ENCODE measurements at places on chromosomes 2 and 18.

GRCh38 chr2:73257425-73258125, 23.5 kb downstream of the CCT7 start:
- DNase-seq = no peak

DNA sequence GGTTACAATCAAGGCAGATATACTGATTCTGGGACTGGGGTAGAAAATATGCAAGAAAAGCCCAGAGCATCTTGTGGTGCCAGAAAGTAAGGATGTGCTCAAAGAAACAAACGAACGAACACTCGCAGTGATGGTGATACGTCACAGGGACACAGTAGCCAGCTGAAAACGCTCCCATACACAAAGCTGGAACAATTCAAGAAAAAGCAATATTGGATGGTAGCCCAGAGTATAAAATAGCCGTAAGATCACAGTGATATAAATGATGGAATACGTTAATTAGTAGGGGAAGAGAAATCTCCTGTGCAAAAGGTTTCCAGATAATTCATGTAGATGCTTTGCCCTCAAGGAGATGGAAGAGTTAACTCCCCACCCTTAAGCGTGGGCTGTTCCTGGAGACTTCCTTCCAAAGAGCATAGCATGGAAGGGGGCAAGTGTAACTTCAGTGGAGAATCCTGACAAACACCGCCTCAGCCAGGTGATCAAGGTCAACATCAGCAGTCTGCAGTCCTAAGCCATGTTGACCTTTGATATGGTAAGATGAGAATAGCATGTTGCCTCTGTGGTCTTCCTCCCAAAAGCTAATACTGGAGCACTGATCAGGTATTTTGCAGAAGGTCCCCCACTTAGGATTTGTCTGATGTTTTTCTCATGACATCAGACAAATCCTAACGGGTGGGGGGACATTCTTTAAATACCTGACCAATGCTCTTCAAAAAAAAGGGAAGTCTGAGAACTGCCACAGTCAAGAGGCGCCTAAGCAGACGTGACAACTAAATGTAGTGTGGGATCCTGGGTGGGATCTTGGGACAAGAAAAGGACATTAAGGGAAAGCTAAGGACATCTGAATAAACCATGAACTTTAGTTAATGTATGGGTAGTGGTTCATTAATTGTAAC, 99.0 kb downstream of the NCK2 start:
- DNase-seq = no peak

DNA sequence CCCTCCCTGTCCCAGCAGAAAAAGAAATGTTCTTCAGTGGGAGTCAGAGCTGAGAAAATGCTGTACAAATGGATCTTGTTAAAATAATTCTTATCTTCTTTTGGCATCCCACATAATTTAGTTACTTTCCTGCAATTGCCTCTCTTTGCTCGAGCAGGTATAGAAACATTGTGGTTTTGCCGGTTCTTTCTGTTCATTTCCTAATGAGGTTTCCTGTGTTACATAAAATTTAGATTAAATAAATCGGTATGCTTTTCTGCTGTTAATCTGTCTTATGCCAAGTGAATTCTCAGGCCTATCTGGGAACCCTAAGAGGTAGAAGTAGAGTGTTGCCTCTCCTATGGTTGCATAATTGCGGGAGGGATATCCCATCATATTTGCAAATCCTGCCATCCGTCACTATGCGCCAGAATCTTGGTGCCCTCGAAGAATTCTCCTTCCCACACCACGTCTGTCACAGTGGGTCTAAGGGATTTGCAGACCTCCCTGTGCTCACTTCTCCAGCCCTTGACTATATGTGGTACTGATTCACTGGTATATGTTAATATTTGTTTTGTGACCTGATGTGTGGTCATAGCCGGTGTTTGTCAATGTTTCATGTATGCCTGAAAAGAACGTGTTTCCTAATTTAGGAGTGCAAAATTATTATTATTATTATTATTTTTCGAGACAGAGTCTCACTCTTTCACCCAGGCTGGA, 12.2 kb upstream of the HDAC4 start:
- no peak for DNase-seq

DNA sequence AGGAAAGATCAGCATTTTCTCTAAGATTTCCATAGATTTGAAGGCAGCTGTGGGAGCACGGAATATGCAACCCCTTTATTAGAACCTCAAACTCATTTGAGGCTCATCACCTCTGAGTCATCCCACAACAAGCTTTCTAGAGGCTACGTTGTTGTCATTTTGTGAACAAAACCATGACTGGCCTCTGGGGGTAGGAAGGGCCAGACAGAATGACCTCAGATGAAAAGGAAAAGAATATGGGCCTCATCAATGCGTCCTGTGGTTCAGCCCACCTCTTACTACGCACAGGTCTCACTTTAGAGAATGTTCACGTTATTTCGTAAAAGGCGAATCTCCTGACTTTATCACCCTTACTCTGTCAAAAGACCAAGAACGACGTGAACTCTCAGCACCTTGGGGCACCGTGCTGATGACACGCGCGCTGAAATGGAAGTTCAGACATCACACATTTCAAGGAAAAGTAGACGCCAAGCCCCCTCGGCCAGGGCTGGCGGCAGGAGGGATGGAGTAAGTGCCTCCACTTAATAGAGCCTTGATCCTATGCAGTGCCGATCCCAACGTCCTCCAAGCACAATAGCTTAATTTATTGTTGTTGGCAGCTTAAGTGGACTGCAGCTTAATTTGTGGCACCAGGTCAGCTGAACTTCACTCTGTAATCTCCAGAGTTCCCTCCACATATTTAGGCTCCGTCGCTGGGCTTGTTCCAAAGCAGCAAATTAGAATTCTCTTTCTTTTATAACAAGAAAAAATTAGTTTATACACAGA, 208.3 kb downstream of the EIPR1 start:
- DNase-seq = no peak

- no peak for DNase-seq
Observed at GRCh38 chr2:159200498-159200897, 86.0 kb downstream of the WDSUB1 start.

DNA sequence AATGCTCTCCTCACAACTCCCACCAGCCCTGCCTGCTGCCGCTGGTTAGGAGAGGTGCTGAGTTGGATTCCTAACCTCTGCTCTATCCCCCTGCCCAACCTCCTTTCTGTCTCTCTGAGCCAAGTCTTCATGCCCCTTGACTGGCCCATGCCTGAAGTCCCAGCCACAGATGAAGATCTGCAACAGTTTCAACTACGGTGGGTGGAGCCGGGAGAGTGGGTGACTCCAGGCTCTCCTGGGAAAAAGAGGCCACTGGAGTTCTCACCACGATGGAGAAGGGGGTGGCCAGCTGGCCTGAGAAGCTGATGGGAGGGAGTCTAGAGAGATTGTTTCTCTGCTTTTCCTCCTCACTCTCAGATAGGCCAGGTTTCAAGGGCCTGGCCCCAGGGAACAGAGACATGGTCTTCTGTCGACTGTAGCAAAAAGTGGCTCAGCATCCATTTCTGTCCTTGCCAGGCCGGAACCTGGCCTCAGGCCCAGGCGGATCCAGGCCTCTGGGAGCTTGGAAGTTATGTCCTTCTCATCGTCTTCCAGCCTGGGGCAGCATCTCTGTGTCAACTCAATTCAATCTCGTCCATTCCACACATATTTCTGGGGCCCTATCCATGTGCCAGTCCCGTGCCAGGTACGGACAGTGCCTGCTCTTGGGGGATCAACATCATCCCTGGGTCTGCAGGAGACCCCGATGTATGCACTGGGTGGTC, 75.3 kb downstream of the INHBB start:
- DNase-seq = no peak

DNA sequence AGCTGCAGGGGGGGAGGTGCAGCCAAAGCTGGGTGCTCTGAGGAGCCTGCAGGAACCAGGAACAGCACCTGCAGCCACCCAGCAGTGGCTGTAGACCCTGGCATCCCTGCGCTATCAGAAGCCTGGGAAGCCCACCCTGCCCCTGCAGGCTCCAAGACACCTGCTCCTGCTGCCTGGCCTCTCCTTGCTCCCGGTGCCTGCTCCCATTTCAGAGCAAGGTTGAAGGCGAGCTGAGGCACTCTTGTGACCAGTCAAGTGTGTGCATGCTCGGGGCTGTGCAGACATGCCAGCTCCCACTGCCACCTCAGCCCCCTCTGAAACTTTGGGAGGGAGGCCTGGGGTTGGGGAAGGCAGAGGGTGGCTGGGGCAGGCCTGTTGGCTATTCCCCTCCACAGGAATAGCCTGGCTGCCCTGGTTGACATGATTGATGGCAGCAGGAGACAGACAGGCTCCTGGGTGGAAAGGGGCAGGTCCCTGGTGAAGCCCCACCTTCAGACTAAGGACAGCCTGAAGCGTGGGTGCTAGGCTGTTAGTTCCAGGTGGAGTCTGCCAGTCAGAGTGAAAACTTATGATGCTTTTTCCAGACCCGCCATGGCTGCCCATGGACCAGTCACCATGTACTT, 151.4 kb downstream of the MBD5 start:
- no peak for DNase-seq

DNA sequence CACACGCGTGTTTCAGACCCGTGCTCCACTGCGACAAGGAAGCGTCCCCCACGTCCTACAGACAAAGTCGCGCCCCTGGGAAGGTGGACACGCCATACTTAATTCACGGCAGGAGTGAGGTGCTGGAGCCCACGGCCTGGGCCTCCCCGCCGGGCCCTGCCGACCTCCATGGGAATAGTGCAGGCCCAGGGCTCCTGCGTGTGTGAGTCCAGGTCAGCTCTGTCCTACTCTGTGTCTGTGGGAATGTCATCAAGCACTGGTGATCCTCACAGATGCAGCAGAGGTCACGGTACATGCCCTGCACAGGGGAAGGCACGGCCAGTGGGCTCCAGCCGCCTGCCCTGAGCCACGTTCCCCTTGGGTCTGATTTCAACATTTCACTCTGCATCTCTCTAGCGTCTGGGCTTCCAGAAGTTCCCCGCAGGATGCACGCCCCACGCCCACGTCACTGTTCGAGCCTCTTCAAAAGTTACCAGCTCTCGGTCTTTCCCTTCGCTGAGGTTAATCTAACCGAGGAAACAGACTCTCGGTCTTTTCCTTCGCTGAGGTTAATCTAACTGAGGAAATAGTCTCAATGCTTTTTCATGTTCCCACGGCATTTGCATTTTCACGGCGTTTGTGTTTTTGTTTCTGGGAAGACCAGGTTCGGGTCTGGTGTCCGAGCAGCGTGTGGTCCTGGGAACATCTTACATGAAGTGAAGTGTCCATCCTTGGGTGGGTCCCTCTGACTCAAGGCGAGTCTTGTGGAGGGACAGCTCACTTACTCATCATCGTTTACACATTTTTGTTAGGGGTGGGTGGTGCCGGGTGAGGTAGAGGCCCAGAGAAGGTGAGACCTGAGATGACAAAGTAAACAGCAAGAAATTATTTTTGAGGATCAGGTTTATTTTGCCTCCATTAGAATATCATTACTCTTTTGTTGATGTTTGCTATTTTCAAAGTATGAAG, 157.3 kb upstream of the ALKAL2 start:
- DNase-seq = no peak

- peak; percentile 55 for DNase-seq
Observed at GRCh38 chr2:43877782-43878464, 39.2 kb downstream of the ABCG8 start.

DNA sequence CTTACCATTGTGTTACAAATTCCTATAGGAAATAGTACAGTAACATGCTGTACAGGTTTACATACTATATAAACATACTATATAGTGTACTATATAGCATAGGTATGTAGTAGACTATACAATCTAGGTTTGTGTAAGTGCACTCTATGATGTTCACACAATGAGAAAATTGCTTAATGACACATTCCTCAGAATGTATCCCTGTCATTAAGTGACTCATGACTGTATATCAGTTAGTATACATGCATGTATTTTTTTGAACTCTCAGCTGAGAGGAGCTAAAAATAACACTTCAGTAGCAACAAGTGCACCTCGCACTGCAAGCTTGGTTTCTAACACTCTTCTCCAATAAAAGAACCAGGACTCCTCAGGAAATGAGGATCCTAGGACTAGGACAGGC, 19.5 kb upstream of the ASXL3 start:
- DNase-seq = no peak

GRCh38 chr18:9417073-9417851, 58.1 kb upstream of the RALBP1 start:
- DNase-seq = no peak

DNA sequence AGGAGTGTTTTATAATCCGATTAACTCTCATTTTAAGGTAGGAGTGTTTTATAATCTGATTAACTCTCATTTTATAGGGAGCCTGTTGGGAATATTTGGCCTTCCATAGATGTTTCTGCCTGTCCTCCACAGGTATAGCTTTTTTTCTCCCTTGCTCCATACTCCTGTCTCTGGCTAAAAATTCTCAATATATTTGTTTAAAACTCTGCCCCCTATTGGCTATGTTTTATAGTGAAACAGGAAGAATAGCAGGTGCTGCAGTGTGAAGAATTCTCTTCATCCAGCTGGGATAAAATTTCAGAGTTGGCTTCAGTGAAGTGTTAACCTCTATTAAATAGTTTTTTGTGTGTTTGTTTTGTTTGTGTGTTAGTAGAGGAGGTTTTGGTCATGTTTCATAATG, 1046.0 kb upstream of the TMEFF2 start:
- no peak for DNase-seq

DNA sequence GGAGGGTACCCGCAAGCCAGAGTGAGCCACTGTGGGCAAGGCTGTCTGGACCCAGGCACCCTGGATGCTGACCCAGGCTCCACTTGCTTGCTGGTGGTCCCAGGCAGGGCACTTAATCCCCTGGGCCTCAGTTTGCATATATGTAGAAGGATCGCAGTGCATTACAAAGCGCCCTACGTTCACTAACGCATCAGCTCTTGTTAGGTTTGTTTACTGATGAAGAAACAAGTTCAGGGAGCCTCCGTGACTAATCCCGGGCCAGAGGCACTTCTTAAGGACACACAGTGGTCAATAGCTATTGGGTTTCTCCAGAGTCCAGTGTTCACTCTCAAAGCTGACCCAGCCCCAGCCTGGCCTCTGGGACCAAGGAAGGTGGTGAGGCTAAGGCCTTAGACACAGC, 70.2 kb downstream of the LBH start:
- DNase-seq = no peak

GRCh38 chr2:219514196-219514761, at the start of gene ASIC4:
ASIC4 (plus strand) TSS chr2:219514482; CDS start chr2:219514725, 243 bp downstream.
- no peak for DNase-seq

DNA sequence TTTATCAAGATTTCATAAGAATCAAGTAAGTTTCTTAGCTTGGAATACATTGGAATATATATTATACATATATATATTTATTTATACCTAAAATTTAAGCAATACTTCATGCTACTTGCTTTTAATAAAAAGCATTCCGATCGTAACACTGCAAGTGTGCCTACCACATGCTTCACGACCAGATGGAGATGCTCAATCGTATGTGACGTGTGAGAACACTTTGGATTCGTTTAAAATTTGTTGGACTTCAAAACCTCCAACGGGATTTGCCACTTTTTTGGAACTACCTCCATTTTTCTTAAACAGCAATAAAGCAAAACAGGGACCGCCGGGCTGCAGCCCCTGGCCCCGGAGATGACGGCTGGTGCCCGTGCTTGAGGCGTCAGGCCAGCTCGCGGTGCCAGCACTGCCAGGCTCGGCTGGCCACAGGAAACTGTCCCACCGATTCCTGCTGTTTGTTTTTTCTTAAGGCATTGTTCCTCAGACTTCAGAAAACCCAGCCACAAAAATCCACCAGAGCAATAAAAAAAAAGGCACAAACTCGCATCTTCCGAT, 204.1 kb downstream of the TWIST2 start:
- no peak for DNase-seq

All from NCI-H774 (cell line).